ENCODE measurements at places on chromosomes 3 and 15. TPM values are rescaled to one million over a fixed set of nuclear protein-coding genes. Genes with fewer than 3 reads are reported as not detected.

DNA sequence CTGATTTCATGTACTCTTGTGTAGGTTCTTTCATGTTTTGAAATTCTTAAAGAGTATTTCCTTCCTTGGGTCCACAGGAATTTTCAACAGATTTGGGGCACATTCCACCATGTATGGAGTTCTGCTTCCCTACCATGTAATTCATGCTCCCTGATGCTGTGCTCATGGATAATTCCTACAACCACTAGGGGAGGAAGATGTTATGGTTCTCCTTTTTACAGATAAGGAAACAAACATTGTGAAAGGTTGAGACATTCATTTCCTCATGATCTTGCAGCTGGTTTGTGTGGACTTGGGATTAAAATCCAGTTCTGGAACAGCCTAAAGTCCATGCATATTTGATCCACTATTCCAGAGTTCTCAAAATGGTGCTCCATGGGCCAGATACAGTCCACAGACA, 174.9 kb upstream of the FRMD4B start:
- H3K27me3 ChIP-seq, result no peaks in the 10 kb centered on the region
- peak overlapping the region; percentile 51 for H3K27ac ChIP-seq
- peak; percentile 77 for DNase-seq
- peaks cover 47% of the 10 kb centered on the region for H3K4me1 ChIP-seq

DNA sequence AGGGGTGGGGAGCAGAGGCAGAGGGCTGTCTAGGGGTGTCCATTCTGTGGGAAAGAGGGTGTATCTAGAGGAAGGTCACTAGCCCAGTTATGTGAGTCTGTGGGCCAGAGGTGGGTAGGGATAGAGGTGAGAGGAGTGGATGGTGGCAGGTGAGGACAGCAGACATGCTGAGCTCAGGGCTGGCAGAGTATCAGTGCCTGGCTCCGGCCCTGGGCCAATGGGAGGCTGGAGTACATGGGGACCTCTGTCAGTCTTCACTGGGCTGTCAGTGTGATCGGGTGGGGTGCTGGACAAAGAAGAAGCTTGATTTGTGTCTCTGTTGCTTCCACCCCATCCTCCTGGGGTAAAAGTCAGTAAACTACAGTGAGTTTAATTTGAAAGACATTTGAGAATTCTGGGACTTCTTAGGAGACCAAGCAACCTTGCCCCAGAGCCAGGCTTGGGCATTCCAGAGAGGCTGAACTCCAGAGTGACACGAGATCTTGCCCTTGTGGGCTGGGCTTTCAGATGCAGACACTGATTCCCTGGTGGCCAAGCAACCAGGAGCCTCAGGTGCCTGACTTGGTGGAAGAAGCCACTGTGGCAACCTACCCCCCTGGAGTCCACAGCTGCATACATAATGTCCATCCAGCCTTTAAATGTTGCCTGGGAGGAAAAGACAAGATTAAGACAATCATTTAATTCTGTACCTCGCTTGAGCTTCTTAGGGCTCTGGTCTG, 60.7 kb downstream of the EXOG start:
- DNase-seq, result no peak
- no peaks in the 10 kb centered on the region for H3K27me3 ChIP-seq
- no peaks in the 10 kb centered on the region for H3K36me3 ChIP-seq
- no peak overlapping the region for H3K4me3 ChIP-seq

PLSCR4 gene
- not detected for polyA plus RNA-seq

- no peaks in the 10 kb centered on the region for H3K4me1 ChIP-seq
- no peak overlapping the region for H3K4me3 ChIP-seq
- no peak overlapping the region for H3K27ac ChIP-seq
- DNase-seq, result no peak
These were observed 216.4 kb downstream of the FOXP1 start for GRCh38 chr3:71366988-71367604.

DNA sequence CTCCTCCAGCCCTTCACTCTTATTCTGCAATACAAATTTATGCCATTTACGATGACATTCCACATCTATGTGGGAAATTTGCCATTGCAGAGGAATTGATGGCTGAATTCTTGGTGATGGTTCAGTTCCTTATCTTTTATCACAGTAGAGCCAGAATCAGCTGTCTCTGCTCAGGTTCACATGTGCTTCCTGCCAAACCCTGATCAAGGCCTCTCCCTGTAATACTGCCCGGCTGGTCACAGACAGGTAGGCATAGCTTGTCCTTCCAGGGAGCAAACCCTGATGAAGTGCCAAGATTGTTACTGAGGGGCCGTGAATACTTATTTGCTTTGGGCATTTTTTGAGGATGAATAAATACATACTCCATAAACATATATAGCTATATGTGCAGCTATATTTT, 450.0 kb downstream of the NSUN3 start:
- H3K27me3 ChIP-seq, result no peaks in the 10 kb centered on the region
- no peaks in the 10 kb centered on the region for H3K36me3 ChIP-seq
- DNase-seq, result no peak
- H3K4me1 ChIP-seq, result no peaks in the 10 kb centered on the region
- no peak overlapping the region for H3K4me3 ChIP-seq

DNA sequence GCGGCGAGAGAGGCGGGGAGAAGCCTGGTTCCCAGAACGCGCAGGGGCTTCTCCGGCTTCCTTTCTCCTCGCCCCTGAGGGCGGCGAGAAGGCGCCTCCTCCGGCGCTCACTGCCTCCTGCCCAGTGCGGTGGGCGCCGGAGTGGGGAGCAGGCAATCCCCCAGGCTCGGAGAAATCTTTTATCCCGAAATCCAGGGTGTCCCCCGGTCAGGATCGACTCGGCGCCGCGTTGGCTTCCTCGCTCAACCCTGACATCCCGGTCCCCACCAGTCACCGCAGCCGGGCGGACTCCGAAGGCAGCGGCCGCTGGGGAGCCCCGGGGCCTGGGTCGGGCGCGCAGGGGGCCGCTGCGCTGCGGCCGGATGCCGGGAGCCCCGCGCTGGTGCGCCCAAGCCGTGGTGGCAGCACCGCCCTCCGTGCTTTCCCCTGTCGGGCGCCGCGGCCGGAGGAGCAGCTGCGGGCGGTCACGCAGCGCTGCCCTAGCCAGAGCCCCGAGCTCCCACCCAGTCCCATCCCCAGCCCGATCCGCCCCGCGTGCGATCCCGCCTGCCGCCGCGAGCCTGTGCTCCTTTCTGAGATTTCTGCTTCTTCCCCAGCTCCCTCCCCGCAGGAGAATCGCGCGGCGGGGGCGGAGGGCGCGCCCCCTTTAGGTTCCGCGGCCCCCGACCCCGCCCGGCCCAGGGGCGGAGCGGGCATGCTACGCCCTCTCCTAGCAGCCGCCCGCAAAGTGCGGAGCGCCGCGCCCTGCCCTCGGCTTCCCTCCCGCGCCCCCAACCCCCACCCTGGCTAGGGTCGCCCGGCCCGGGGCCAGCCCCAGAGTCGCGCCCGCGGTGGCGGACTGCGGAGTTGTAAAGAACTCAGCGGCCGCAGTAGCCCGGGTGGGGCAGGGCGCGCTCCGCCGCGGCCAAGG, 683 bp upstream of the CACNA2D3 start:
- no peak overlapping the region for H3K4me3 ChIP-seq
- no peak overlapping the region for H3K27ac ChIP-seq
- peaks cover 42% of the 10 kb centered on the region for H3K27me3 ChIP-seq
- H3K36me3 ChIP-seq, result no peaks in the 10 kb centered on the region
- H3K4me1 ChIP-seq, result no peaks in the 10 kb centered on the region
- no peak for DNase-seq
